A673 (cell line): ENCODE measurements at places on chromosomes 5 and 9. TPM values are rescaled to one million over a fixed set of nuclear protein-coding genes. Genes with fewer than 3 reads are reported as not detected.
A peak's percentile ranks its signal among the peaks of the same experiment; 100 is the strongest.

GRCh38 chr5:149317281-149318048 is 27.8 kb upstream of the GRPEL2 start:
- peak; percentile 65 for DNase-seq

DNA sequence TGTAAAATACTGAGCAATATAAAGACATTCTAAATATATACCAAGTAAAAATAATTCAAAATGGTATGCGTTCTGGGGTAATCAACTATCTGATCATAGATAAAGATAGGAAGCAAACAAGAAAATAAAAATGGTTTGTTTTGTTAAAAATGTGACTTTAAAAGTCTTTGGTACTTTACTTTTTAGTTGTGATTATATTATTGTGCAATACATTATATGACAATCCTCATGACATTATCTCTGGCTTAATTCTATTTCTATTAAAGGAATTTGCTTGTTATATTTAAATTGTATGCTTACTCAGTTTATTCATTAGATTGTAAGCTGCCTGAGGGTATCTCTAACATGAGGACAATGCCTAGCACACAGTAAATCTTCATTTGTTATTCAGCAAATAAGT is 477.9 kb downstream of the TMEM38B start:
- no peak for DNase-seq

DNA sequence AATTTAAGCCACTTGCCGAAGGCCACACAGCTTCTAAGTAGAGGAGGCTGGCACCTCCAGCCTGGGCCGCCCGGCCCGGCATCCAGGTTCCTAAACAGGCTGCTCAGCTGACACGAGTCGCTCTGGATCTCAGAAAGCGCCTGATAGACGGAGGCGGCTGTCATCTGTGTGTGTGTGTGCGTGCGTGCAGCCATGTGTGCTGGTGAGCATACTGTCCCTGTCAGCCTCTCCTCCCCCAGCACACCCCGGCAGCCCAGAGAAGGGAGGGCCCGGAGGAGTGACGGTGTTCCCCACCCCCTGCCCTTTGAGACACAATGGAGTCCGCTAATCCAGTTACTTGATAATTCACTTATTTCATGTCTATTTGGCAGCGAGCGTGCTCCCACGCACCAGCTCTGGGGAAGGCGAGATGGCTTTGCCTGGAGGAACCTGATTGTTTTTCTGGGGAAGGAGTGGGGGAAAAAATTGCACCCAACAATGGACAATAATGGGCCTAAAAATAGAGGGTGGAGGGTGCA is 20.0 kb downstream of the NTNG2 start:
- DNase-seq = peak; percentile 91

- DNase-seq = no peak
Observed at GRCh38 chr5:116544531-116545241, 29.9 kb downstream of the SEMA6A start.

GRCh38 chr5:129387944-129388343 is 72.2 kb upstream of the ADAMTS19 start:
- DNase-seq = no peak

DNA sequence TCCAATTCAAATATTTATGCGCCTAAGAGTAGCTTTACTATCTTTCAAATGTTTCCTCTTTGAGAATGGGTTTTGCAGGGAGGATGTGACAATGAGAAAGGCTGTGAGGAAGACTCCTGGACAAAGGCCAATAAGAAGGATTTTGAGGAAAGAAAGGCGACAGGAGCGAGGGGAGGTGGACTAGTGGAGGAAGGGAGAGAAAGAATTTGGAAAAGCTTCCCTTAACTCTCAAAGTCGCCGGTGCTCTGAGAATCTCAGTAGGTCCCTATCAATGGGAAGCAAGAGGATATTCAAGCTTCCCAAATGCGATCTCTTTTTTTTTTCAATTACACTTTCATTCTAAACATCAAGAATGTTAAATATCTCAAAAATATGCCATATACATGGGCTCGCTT is 2.8 kb upstream of the CDC20B start:
- DNase-seq = no peak

DNA sequence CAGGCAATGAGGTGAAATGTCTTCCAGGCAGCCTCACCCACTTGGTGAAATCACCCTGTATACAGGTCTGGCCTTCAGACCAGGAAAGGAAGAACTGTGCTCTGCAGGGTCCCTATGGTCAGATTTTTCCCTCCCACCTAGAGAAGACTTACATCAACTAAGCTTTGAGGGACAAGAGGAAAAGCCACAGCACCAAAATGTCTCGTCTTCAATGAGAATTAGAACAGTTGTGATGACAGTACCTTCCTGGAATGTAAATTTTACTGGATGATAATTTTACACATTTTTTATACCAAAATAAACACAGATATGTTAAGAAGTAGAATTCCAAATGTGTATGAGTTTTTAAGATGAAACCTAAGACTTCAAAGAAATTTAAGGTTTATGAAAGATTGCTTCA is 283.9 kb downstream of the SPOCK1 start:
- DNase-seq = no peak

ANKRD31 gene
- 0.04 and 0.15 TPM in 2 replicates for total RNA-seq

GRCh38 chr5:12910641-12911040 is 1006.4 kb upstream of the CTNND2 start:
- DNase-seq = no peak
